NCI-H2107 (cell line): ENCODE measurements at places on chromosomes 7 and 10.

GRCh38 chr10:110535958-110536891 is 31.3 kb upstream of the SMC3 start:
- DNase-seq = no peak

DNA sequence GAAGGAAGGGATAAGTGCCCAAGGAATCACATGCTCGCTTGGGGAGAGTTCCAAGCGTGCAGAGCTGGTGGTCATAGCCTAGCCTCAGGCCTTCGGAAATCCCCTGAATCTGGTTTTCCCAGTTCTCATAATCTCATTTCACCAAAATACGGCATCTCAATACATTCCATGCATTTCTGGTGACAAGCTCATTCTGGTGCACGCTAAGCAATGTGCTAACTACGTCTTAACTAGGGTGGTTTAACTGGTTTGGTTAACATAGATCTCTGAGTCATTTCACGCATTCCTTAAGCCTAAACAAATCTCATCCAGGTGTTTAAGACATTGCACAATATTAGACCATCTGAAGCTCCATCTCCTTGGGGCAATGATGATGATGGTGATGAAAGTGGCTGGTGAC is 72.9 kb upstream of the STEAP1B start:
- DNase-seq = no peak

GRCh38 chr10:3803927-3804741 is 19.1 kb upstream of the KLF6 start:
- DNase-seq = no peak

DNA sequence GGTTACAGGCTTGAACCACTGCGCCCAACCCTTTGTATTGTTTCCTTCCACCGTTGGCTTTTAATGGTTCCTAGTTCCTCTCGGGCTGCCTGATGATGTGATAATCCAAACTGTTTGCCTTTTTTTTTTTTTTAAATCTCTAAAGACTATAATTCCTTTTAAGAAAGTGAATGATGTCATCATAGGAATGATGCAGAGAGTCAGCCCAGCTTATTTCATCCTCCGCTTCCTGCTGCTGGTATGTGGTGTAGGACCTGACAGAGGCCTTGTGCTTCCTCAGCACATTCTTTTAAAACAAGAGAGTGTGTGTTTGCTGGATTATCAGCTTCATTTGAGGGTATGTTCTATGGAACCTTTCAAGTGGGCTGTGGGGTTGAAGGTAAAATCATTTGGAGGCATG is 241.4 kb downstream of the LRMDA start:
- no peak for DNase-seq

DNA sequence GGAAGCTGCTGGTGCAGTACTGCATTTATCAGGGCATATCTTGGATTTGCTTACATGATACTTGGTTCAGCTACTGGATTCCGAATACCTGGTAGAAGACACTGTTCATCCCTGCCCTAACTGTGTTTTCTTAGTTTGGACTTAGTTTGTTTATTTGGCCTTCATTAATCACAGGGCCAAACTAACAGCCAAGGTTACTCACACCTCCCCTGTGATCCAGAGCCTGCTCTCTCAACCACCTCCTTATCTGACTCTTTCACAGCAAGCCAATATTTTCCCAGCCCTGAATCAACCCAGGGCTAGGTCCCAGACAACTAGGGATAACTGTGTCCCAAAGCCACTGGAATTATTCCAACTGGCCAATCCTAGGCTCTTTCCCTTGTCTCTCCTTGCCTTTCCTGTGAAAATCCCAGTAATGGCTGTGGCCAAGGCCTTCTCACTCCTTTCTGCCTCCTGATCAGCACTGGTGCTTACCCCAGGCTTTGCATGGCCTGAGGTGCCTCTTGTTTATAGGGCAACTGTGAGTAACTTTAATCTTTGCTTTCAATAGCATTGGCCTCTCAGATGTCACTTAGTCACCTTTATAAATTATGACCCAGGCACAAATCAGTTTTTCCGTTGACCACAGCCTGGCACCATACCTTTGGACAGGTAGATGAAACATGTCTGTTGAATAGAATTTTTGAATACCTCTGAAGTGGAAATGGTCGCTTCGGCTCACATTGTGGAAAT is 9.3 kb upstream of the JCAD start:
- DNase-seq = no peak

DNA sequence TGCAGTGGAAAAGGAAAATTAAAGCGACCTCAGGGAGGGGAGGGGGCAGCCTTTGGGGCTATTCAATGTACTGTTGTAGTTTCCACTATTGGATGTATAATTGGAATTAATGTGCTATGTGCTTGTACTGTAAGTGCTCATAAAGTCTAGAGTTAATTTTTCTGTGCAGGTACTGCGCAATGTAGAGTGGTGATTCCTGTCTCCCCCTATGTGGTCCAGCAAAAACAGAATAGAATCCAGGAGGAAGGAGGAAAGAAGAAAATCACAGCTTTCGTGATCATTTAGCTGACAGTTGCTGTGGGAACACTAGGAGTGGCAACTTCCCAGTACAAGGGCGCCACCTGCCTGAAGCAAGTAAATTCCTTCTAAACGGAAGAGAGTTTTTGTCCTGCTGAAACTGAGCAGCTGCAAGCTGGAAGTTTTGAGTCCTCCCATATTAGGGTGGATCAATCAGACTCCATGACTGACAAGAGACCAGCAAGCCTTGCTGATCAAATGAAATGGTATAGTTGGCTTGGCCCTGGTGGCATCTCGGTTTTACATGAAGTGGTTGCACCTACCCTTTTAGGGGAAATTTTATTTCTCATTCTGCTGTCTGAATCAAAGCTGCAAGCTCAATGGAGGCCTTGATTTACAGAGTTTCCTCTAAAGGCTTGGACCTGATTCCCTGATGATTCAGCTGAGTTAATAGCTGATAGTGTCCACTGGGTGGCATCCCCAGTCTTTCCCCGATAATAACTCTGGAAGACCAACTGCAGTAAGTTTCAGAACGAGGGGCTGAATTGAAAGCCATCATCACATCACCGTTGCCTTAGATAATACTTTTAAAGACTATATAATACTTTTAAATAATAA is 299.8 kb downstream of the HGF start:
- DNase-seq = peak; percentile 31

DNA sequence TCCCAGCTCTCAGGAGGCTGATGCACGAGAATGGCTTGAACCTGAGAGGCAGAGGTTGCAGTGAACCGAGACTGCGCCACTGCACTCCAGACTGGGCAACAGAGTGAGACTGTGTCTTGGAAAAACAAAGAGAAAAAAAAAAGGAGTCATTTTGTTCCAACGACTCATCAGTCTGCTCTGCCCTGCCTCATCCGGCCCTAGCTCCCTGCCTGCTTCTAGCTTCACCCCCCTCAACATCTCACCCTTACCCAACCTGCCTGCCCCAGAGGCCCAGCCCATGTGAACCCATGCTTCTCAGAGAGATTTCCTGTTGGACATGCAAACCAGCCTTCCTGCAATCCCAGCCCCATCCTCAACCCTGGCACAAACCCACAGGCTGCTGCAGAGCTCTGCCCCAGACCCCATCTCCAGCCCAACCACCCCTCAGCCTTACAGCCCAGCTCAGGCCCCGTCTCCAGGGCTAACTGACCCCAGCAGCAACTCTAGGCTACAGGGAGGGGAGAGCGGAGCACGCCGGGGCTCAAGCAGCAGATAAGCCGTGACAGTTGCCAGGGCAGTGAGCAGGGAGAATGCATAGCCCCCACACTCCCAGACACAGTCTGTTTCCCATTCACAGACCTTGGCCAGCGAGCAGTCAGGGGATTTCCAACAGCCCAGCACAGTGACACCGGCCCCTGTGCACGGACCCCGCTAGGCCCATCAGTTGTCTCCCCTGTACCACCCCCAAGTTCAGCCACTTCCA is 86.0 kb upstream of the KCTD7 start:
- no peak for DNase-seq

DNA sequence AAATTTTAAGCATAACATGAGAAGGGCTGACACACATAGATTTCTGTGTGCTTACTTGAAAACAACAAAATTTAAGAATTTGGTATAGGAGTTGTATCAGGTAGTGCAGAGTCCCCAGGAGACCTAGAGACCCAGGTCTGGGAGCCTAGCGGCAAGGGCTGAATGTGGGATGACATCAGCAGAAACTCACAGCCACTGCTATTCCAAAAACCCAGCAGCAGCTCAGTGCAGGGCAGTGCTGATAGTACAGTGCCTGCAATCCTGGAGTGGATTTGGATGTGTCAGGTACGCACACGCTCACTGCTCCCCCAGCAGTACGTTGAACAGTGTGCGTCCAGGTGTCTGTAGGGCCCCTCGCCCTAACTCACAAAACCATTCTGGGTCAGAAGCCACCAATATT is 87.1 kb downstream of the EGFR start:
- no peak for DNase-seq

DNA sequence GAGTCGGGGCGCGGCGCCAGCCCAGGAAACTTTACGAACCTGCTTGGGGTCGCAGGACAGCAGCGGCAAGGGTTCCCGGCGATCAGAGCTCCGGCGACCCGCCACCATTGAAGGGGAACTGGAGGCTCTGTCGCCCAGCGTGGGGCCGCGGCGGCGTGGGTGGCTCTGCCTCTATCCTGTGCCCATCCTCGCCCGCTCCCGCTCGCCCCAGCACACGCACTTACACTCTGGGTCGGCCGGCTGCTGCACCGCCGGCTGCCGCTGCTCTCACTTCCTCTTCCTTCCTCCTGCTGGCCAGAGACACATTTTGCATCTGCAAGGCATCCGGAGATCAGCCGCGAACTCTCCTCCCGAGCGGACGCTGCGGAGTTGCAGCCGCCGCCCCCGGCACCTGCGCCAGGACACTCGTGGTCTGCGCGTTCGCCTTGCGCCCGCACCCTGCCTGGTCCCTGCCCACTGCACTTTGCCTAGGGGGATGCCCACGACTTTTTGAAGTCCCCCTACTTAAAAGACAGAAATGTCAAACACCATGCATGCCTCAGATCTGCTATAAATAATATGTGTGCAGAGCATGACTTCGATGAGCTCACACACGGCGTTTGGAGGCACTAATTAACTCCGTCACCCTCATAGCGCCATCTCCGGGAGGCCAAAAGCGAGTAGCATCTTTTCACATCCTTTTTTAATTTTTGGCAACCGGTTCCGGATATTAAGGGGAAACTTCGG is at the start of gene ELMO1:
Gene ELMO1, minus strand, starts transcription at position 229 of the 726 bp plus-strand sequence. CDS start 106,174 bp downstream, outside the sequence.
- no peak for DNase-seq

DNA sequence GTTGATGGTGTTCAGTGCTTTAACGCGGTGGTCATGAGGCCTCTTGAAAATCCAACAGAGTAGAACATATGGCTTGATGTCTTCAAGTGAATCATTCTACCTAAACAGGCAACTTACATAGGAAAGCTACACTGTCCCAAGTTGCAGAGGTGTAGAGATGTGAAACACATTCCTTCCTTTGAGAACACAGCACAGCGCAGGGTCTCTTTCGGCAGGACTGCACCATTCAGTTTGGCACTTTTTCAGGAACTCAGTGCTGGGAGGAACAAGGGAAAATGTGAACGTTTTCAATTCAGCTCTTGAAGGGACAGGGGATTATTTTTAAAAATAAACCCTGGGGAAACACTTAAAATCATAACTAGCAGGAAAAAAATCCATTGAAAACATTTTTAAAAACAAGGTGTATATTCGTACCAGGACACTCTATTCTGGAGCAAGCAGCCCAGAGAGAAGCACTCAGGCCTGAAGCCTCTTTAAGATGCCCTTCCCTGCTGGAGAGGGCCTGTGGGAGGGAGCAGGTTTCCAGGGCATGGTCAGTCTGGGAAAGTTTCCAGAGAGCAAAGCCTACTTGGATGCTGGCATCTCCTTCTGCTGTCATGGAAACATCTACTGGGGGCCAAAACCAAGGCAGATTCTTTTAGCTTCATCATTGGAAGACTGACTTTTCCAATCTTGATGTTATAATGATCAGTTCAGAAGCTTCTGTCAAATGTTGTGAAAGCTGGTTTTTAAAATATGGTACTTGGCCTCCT is 60.4 kb upstream of the NPVF start:
- DNase-seq = no peak

DNA sequence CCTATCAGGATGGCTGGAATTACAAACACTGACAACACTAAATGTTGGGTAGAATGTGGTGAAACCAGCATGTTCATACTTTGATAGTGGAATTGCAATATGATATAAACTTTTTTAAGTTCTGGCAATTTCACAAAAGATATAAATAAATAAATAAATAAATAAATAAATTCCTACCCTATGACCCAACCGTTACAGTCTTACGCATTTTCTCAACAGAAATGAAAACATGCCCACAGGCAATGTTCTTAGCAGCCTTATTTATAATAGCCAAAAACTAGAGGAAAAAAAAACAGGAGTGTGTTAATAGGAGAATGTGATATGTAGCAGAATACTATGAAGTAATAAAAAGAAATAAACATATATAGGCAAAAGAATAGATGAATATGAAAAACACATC is 318.9 kb downstream of the IPMK start:
- no peak for DNase-seq

- DNase-seq = no peak
These were observed 235.3 kb downstream of the INHBA start for GRCh38 chr7:41467596-41467995.

DNA sequence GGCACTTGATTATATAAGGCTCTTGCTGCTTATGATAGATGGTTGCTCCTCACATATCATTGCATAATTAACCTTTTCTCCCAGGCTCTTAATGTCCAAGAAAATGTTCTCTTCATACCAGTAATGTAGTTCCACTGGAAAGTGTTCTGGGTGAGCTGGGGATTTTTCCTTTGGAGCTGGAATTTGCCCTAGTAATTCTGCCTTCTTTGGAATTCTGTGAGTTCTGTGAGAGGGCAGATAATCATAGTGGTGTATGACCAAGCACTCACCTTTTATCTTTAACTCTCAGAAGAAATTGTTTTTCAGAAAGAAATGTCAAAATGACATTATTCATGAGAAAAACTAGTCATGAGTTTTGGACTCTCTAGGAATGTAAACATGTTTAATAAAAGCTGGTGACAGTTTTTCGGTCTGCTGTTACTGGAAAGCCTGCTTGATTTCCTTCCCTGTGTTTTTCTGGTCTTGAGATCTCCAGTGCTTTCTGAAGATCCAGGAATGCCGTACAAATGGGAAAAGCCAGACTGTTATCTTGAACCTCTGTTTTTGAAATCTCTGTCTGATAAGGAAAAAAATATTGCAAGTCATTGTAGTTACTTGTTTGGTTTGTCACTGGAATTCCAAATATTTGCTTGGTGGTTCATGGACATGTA is 148.3 kb upstream of the PRPS1L1 start:
- no peak for DNase-seq

DNA sequence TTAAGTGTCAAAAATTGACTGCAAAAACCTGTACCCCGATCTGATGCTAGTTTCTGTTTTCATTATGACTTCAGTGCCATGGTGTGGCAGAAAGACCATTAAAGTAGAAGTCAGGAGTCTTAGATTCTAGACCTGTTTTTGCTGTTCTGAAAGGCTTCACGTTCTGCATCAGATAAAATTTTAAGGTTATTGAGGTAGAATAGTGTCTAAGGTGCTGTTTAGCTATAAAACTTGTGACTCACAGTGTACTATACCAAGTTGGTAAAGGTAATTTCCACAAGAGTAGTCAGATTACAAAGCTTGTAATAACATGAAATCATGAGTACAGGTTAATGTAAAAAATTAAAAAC is 38.6 kb downstream of the ZNRF2 start:
- no peak for DNase-seq

DNA sequence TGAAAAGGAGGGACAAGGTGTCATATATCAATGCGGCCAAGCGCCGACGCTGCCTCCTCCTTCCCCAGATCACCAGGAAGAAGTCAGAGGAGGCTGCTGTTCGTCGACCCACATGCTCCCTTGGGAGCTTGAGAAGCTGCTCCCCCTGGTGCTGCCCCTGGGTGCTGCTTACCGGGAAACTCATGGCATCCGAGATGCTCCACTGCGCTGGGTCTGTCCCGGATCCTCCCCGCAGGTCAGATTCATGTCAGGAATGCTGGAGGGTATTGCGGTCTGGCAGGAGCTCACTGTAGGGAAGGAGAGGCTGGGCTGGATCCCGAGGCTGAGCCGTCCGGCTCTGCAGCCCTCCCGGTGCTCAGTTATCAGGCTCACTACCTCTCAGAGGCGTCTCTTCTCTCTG is 123.7 kb upstream of the FAM20C start:
- no peak for DNase-seq
